ENCODE measurements at places on chromosomes 7 and 10.

- no peak for DNase-seq
These were observed 14.3 kb downstream of the ZMIZ2 start for GRCh38 chr7:44762726-44763522.

- no peak for DNase-seq
These were observed 101.6 kb downstream of the CFTR start for GRCh38 chr7:117581424-117581823.

- no peak for DNase-seq
These were observed 4.6 kb upstream of the USP6NL start for GRCh38 chr10:11616021-11616420.

- no peak for DNase-seq
These were observed 156.5 kb upstream of the AGR3 start for GRCh38 chr7:17038160-17038782.

DNA sequence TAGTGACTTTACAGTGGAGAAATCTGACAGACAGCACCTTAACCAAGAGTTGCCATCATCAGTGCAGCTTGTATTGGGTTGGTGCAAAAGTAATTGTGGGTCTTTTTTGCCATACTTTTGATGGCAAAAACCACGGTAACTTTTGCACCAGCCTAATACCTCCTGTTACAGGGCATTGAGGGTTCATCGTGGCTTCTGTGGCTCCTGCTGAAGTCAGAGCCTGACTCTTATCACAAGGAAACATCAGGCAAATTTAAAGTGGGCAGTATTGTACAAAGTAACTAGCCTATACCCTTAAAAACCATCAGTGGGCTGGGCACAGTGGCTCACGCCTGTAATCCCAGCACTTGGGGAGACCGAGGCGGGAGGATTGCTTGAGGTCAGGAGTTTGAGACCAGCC, 117.4 kb downstream of the HECW1 start:
- no peak for DNase-seq

DNA sequence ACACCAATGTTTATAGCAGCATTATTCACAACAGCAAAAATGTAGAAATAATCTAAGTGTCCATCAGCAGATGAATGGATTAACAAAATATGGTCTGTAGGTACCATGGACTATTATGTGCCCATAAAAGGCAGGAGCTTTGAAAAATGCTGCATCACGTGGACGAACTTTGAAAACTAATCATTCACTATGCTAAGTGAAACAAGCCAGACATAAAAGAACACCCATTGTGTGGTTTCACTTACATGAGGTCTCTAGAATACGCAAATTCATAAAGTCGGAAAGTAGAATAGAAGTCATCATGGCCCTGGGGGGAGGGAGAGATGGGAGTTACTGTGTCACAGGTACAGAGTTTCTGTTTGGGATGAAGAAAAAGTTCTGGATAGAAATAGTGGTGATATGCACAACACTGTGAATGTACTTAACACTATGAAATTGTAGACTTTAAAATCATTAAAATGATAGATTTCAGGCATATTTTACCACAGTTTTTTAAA, 377.3 kb downstream of the SDK1 start:
- DNase-seq: no peak

GRCh38 chr10:95485056-95485844, 75.9 kb downstream of the SORBS1 start:
- no peak for DNase-seq

GRCh38 chr7:33075818-33076518, 13.4 kb upstream of the NT5C3A start:
- no peak for DNase-seq

- DNase-seq: no peak
These were observed 5.8 kb downstream of the MACC1 start for GRCh38 chr7:20211376-20211775.

Data from T1000 (cell line).